ENCODE measurements at places on chromosomes 7 and 10.

DNA sequence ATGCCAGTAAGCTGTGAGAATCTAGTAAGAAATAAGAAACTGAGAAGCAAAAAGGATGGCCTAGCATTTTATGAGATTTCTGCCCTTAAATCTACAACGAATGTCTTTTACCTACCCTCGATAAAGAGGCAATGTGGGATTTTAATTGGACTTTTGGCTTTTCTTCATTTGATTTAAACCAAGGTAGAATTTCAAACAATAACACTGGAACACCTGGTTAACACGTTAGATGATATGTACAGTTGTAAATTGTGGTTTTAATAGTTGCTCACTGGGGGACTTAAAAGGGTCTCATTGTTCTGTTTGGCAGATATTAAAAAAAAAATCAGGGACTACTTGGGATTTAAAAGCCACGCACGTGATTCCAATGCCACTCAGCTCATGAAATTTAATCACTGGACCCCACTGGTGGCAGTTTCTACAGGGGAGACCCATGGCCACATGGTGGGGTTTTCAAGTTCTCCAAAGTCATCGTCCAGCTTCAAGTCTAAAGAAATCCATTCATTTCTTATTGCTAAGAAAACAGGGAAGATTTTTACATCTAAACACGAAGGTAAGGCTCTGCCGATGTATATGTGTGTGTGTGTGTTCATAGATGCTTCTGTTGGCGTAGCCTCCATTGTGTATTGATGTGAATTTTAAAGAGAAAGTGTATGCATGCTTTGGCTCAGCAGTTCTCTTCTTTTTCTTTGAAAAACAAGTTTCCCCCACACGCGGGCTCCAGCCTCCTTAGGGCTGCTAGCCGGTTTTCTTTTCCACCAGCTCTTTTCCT lies 588.6 kb upstream of the MKI67 start:
- no peak for DNase-seq

DNA sequence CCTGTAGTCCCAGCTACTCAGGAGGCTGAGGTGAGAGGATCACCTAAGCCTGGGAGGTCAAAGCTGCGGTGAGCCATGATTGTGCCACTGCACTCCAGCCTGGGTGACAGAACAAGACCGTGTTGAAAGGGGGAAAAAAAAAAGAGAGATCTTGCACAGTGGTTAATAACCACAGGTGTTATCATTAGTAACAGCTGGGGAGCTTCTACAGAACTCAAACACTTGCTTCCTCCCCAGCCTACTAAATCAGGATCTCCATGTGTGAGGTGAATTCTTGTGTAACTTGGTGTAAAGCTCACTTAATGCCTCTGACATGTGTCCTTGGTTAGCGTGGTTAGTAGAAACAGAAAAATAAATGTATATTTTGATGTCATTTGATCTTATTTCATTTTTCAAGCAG lies 43.9 kb upstream of the BMS1 start:
- no peak for DNase-seq

GRCh38 chr7:22499044-22499443 lies 944 bp downstream of the STEAP1B start:
- no peak for DNase-seq

DNA sequence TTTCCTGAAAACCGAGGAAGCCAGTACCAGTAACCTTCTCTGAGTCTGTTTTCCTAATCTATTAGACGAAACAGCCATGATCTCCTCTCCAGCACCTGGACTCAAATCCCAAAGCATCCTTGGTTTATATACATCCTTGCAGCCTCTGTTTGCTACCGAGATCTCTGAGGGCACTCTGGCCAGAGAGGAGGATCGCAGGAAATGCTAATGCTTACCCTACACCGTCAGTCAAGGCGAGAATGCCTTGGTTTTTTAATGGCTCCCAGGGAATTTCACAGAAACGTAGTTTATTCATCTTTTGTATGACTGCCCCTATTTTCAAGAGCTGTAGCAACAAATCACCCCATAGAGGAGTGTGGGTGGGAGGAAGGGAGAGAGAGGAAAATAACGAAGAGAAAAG lies 91.5 kb upstream of the CALN1 start:
- DNase-seq, result no peak

GRCh38 chr7:16989811-16990413 lies 108.1 kb upstream of the AGR3 start:
- no peak for DNase-seq

- DNase-seq, result no peak
Observed at GRCh38 chr7:106916679-106917078, 51.6 kb downstream of the PIK3CG start.

GRCh38 chr7:2539031-2539911 lies 16.1 kb downstream of the BRAT1 start:
- no peak for DNase-seq

GRCh38 chr7:136877990-136878389 lies 9.5 kb downstream of the CHRM2 start:
- DNase-seq, result no peak

DNA sequence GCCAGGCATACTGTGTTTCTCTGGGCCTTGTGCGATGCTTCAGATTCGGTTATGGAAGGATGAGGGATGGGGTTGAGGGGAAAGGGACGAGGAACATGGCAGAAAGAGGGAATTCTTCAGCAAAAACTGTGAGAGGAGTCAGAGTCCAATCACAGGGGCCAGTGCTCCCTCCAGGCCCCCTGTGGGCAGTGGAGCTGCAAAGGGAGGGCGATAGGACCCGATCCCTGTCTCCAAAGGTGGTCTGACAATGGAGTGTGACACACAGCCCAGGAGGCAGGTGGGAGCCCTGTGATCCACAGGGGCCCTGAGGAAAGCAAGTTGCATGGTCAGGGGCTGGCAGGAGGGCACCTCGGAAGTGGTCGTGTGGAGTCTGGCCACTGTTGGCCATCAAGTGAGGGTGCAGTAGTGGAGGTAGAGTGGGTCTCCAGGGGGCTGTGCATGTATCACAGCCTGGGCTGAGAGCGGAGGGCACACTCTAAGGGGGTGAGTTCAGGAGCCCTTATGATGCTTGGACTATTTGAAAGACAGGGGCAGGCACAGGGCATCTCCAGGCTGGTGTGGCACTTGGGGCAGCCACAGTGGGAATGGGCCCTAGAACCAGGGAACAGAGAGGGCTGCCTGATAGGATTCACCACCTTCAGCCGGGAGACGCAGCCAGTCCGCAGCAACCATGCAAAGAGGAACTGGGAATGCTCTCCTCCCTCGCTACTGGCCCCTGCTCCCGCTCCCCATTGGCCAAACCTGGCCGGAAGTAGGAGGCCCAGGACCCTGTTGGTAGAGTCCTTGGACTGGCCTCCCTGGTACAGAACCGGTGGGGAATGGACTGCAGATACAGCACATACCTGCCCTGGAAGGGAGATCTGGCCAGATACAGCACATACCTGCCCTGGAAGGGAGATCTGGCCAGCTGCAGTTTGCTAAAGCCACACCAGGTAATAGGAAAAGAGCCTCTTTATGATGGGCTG lies 115.9 kb downstream of the ADCY1 start:
- no peak for DNase-seq

- no peak for DNase-seq
Observed at GRCh38 chr10:102982296-102982695, 64.2 kb downstream of the CNNM2 start.

GRCh38 chr10:12685261-12686058 lies 316.1 kb downstream of the CCDC3 start:
- DNase-seq, result no peak

GRCh38 chr10:70954381-70955176 lies 66.2 kb upstream of the PCBD1 start:
- DNase-seq, result no peak

- DNase-seq, result no peak
Observed at GRCh38 chr10:123942114-123942861, 50.7 kb upstream of the CPXM2 start.

DNA sequence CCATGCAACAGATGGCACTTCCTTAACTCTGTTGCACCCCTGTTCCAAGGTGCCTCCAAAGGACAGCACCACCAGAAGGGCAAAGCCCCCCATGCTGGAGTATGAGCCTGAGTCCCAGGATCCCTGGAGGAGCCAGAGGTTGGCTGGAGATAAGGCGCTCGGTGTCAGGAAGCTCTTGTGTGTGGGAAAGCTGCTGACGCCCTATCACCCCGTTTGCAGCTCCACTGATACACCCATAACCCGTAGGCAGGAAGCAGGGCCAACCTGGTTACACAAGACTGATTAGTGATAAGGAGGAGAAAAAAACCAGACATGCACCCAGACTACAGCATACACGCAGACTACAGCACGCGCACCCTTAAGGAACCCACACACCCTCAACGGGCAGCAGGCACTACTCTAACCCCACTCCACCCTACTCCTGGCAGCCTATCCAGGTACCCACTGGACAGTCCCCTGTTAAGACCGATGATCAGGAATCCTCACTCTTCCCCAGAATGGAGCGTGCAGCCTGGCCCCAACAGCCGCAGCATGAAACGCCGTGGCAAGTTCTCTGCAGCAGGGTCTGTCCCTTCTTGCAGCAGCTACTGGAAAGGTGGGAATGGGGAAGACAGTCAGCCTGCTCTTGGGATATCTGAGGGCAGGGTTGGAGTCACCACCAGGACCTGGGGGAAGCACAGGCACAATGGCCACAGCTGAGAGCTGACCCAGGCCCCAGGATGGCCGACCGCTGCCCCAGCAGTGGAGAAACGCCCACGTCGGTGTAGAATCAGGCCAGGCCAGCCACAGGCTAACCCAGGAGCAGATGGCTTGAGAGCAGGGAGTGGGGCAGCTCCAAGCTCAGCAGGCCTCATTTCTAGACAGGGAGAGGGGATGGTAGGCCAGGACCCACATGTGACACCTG lies 38.3 kb upstream of the TUBB8 start:
- no peak for DNase-seq

DNA sequence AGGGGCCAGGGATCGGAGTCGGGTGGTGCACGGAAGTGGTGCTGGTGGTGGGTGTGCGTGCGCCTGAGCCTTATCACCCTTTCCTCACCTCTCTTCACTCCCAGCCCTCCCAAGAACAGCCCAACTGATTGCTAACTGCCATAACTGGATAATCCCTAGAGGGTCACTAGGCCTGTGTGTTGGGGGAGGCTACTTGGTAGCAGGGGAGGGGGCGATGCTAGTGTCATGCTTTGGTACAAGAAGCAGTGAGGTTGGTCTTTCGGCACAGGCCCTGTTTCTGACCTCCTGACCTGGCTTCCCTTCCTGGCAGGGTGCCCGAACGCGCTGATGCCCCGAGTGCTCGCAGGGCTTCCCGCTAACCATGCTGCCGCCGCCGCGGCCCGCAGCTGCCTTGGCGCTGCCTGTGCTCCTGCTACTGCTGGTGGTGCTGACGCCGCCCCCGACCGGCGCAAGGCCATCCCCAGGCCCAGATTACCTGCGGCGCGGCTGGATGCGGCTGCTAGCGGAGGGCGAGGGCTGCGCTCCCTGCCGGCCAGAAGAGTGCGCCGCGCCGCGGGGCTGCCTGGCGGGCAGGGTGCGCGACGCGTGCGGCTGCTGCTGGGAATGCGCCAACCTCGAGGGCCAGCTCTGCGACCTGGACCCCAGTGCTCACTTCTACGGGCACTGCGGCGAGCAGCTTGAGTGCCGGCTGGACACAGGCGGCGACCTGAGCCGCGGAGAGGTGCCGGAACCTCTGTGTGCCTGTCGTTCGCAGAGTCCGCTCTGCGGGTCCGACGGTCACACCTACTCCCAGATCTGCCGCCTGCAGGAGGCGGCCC lies 652 bp downstream of the KAZALD1 start:
- peak; percentile 61 for DNase-seq

DNA sequence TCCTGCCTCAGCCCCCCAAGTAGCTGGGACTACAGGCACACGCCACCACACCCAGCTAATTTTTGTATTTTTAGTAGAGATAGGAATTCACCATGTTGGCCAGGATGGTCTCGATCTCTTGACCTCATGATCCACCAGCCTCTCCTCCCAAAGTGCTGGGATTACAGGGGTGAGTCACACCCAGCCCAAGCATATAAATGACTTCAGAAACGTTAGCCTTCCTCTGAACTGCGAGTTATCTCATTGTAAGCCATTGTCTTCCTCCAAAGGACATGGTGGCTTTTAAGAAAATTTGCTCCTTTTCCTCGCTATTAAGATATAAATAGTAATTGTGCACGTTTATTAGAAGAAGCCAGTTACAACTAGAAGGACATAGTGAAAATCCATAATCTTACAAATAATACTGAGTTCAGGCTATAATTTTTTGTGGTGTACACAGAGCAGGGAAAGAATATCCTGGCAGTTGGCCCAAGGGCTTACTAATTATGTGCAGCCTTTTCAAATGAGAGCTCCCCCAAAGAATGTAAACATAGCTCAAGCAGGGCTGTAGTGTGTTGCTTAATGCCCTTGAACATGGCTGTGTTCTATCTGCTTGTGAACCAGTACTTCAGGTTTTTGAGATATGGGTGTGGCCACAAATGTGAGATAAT lies 495.8 kb downstream of the PARD3 start:
- no peak for DNase-seq

- DNase-seq, result no peak
Observed at GRCh38 chr10:125424191-125424847, 258.6 kb downstream of the TEX36 start.

- DNase-seq, result no peak
Observed at GRCh38 chr7:30184791-30185487, 50.2 kb downstream of the MTURN start.

- no peak for DNase-seq
Observed at GRCh38 chr7:874031-874749, 2.2 kb upstream of the GET4 start.

DNA sequence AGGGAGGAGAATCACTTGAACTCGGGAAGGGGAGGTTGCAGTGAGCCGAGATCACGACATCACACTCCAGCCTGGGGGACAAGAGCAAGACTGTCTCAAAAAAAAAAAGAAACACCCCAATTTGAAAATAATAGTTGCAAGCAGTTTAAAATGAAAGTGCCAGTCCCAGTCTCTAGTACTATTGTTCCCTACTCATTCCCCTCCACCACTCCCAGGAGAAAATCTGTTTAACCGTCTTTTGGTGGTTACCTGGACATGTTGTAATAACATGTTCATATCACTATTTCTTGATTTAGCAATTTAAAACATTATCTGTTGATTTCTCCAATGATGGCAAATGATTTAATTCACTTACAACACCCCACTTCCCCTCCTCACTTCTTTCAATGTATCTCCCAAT lies 44.7 kb downstream of the KIFBP start:
- DNase-seq, result no peak

- no peak for DNase-seq
Observed at GRCh38 chr10:93255546-93255945, 181.9 kb downstream of the CYP26A1 start.

GRCh38 chr10:75223507-75223906 lies 12.2 kb downstream of the COMTD1 start:
- no peak for DNase-seq

DNA sequence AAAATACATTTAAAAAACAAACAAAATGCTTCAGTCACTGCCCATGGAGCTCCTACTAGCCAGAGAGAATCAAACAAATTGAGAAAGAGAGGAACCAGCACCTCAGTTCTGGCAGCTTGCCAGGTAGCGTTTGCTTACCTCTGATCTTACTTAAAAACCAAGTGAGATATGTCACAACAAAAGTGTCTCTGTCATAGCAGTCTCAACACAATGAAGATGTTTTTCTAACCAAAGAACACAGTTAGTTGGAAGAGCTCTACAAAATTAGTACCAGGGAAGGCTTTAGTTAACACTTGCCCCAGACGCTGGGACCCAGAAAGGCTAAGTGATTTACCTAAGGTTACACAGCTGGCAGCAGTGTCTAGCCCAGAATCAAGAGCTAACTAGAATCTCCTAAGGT lies 3.4 kb downstream of the DOCK4 start:
- no peak for DNase-seq
